NCI-H1417 (cell line): ENCODE measurements at places on chromosomes 2 and 18.

DNA sequence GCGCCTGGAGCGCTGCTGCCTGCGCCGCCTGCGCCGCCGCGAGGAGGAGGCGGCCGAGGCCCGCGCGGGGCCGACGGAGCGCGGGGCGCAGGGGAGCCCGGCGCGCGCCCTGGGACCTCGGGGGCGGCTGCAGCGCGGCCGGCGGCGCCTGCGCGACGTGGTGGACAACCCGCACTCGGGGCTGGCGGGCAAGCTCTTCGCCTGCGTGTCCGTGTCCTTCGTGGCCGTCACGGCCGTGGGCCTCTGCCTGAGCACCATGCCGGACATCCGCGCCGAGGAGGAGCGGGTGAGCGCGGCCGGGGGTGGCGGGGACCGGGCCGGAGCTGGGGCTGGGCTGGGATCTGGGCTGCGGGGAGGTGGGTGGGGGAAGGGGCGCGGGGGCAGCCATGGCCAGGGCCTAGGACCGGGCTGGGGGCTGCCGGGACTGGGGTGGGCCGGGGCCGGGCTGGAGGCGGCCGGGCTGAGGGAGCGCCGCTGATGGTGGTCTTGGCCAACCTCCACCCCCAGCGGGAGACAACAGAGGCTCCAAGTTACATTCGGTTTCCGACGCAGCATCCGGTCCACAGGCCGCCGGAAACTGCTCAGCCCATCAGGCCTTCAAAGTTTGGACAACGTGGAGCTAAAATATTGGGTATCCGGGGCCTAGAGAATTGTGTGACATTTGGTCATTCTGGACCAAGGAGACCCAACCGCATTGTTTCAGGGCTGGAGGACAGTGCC, 66.4 kb downstream of the KCNG2 start:
- no peak for DNase-seq

DNA sequence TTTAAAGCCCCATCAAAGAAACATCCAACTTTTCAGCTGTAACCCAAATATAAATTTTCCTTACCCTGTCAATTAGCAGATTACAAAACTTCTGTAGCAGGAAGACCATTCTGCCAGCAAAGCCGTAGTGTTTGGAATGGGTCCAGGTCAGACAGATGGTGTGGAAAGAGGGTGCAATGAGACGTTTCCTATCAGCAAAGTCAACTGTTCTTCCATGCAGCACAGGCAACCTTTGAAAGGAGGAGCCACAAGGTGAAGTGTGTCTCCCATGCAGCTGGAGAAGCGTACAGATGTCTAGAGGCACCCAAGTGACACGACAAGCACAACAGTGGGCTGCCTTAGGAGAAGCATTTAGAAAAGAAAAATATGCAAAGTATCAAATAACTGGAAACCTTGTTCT, 83.7 kb downstream of the SP3 start:
- DNase-seq: no peak

GRCh38 chr2:62343636-62344337, 147.9 kb downstream of the B3GNT2 start:
- DNase-seq: peak; percentile 4

DNA sequence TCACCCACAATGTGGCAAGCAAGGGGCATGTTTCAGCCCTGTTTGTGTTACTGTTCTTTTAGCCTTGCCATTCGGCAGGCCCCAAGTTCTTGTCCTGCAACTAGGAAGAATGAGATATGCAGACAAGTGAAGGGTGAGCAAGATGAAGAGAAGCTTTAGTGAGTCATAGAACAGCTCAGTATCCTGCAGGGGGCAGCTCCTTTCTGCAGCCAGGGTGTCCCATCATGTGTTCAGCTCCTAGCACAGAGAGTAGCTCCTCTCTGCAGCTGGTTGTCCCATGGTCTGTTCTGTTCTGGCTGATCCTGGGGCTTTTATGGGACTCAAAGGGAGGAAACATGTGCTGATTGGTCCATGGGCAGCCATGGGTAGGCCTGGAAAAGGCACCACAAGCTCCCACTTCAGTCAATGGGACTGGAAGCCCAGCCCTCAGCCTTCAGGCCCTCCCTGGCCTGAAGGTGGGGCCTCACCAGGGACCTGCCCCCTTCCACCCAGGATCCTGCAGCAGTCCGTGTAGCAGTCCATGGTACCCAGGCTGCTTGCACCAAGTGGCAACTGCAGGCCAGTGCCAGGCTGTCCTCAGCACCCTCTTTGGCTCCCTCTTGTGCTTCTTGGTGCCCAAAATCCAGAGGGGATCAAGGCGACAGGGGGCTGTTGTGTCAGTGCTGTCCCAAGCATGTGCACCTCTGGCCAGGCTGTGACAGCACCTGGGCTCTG, 326.4 kb downstream of the NR4A2 start:
- DNase-seq: no peak

DNA sequence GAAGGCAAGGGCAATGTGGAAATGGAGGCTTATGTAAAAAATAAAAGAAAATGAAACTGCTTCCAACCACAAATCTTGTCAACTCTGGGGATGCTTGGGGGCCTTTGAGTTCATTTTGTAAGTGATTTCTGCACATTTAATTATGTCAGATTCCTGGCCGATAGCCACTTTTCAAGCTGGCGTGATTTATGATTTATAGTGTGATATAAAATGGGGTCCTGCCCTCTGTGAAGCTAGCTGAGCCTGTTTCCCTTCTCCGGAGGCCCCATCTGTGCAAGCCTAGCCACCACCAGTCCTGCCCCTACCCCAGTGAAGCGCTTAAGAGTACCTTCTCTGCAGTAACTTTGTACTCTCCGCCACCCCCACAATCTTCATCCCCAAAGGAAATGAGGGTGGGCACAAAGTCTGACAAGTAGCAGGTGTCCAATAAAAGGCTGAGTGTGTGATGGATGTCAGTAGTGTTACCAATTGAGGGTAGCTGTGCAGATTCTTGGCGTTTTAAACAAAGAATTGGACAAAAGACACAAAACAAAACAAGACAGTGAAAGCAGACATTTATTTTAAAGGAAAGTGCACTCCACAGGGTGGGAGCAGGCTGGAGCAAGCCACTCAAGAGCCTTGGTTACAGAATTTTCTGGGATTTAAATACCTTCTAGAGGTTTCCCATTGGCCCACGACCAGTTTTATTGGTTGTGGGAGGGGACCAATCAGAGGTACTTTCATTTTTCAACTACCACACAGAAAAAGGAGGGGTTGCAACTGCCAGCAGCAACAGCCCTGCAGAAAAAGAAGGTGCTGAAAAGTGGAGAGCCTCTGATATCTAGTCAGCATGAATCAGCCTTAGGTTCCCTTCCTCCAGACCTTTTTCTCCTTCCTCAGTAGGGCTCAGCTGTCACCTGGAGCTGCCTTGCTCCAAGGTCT, 39.0 kb upstream of the SIX3 start:
- DNase-seq: no peak

GRCh38 chr2:152648336-152648735, 68.9 kb downstream of the PRPF40A start:
- DNase-seq: no peak

- no peak for DNase-seq
Measured at GRCh38 chr2:161373942-161374341, 42.2 kb upstream of the TBR1 start.
